ENCODE measurements at places on chromosomes 13 and 19.

GRCh38 chr13:76708138-76708688 lies 178.0 kb downstream of the KCTD12 start:
- DNase-seq = no peak

DNA sequence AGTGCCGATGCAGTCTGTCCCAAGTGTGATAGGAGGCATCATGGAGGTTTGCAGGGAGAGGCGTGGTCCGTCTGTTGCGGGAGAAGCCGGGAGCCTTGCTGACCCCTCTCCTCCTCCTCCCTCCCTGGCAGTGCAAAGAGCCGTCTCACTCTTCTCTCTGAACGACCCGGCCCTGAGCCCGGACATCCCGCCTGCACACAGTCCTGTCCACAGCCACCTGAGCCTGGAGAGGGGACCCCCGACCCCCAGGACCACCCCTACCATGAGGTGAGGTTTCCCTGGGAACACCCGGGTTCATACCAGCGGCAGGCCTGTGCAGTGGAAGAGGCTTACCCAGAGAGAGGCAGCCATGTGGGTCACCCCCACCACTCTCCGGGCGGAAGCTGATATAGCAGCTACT lies 22.3 kb downstream of the DPF1 start:
- DNase-seq = no peak

- no peak for DNase-seq
Observed at GRCh38 chr13:38518328-38518727, 168.5 kb upstream of the FREM2 start.

DNA sequence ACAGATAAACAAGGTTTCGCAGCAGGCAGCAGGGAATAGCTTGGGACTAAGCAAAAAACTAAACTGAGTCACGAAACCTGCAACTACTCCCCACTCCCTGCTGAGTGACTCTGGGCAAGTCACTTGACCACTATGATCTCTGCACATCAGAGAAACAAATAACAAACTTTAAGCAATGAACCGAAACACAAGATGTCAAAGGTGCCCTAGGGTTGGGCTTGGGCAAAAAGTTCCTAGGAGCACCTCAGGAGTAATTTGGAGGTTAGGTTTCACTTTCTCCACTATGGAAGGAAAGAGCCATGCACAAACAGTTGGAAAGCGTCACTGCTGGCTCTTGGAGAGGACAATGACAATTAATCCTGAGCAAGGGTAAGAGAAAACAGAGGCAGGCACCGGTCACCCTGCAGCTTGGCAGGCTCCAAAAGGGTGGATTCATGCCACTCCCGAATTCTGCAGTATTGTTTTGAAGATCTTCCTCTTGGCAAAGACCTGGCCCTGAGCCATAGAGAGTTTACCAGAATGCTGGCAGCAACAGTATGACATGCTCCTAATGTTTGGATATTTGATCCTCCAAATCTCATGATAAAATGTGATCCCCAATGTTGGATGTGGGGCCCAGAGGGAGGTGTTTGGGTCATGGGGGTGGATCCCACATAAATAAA lies 60.3 kb downstream of the CRYL1 start:
- DNase-seq = no peak

DNA sequence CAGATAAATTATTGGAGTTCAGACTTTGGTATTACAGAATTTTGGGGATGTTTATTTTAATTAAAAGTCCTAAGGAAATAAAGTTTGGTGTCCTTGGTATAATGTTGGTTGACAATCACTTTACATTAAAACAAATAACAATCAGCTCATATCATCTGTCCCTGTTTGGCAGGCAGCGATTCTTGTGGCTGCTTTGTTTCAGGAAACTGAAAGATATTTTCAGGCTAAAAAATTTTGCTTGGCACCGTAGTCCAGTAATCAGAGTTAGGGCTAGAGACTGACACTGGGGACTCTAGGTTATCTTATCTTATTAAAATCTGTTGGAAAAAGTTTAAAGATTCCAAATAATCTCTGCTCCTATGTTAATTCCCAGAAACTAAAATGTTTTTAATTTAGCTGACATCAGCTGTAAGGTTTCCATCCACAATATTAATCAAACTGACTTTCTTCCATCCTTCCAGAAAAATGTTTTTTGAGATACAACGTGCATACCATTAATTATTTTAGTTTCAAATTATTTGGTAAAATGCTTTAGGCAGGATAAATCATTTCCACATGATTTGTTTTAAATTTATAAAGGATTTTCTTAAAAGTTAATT lies 97.6 kb downstream of the ZIC5 start:
- no peak for DNase-seq

DNA sequence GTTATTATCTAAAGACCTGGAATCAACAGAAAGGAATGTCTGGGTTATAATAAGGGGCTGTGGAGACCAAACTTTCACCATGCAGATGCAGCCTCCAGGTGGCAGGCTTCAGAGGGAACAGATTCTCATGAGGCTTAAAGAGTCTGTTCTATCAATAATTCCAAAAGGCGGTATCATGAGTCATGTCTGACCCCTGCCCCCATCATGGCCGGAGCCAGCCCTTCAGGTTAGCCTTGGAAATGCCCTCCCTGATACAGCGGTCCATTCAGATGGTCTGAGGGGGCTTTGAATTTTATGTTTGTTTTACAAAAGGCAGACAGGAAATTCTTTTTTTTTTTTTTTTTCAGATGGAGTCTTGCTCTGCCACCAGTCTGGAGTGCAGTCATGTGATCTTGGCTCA lies 21.7 kb upstream of the LAMP1 start:
- no peak for DNase-seq

DNA sequence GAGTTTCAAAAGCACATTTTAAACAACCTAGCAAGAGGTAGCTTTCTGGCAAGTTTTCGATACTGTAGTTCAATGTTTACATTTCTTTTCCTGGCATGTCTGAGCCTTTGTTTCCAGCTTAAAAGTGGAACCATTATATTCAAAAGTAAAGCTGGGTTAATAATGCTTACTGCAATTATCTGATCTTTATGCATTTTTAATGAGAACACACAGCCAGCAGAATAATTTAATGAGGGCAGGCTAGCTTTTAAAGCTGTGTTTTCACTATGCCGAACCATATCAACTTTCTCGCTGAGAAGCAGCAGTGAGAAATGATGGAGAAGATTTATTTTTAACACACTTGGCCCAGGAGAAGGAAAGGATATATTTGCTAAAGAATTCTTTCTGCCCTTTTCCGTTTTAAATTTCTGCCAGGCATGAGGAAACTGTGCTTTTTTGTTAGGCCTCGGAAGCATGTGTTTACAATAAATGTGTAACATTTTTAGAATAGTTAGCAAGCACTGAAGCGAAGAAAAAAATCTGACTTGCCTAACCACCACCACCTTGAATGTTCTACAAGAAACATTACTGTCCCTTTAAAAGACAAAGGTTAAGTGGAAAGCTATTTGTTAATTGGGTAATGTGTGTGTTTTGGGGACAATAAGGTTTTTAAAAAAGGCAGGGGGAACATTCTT lies 1.0 kb downstream of the MBNL2 start:
- DNase-seq = no peak
